ENCODE measurements at places on chromosomes 4 and X. TPM values are rescaled to one million over a fixed set of nuclear protein-coding genes. Genes with fewer than 3 reads are reported as not detected.
A peak's percentile ranks its signal among the peaks of the same experiment; 100 is the strongest.

The EVC2 gene
- total RNA-seq = 8.7 TPM

- H3K27ac ChIP-seq = peak overlapping the region; percentile 37
- DNase-seq = peak; percentile 50
- H3K4me1 ChIP-seq = peaks cover 2% of the 10 kb centered on the region
- no peaks in the 10 kb centered on the region for H3K36me3 ChIP-seq
These were observed 6.2 kb upstream of the PLCXD1 start for GRCh38 chrX:274904-275475.

The FOXP3 gene
- total RNA-seq = 2.0 TPM

- H3K36me3 ChIP-seq = no peaks in the 10 kb centered on the region
- H3K27me3 ChIP-seq = no peaks in the 10 kb centered on the region
- no peak for DNase-seq
- H3K27ac ChIP-seq = no peak overlapping the region
- H3K4me3 ChIP-seq = no peak overlapping the region
These were observed 75.4 kb downstream of the AR start for GRCh38 chrX:67619253-67619652.

- no peak overlapping the region for H3K4me3 ChIP-seq
- H3K27me3 ChIP-seq = no peaks in the 10 kb centered on the region
- no peaks in the 10 kb centered on the region for H3K4me1 ChIP-seq
- no peak overlapping the region for H3K27ac ChIP-seq
- DNase-seq = no peak
These were observed 393.4 kb upstream of the NDST3 start for GRCh38 chr4:117640836-117641235.

All from kidney (tissue), 22 donors.